HAP-1 (cell line): ENCODE measurements at places on chromosomes 12 and 14.

DNA sequence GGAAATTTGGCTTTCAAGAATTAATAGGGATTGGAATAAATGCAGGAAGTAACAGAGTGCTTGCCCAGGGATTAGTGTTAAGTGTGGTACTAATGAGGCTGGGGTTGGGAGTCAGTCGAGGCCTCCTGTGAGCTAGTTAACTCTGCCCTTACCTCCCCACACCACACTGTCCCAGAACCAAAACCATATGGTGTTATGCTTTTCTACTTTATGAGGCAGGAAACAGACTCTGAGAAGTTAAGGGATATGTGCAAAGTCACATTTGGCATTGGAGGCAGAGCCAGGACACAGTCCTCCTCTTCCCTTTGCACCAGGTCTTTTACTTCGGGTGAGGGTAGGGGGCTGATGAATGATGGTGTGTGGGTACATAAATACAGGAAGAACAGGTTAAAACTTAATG lies 41.9 kb downstream of the PELI2 start:
- no peak for DNase-seq

DNA sequence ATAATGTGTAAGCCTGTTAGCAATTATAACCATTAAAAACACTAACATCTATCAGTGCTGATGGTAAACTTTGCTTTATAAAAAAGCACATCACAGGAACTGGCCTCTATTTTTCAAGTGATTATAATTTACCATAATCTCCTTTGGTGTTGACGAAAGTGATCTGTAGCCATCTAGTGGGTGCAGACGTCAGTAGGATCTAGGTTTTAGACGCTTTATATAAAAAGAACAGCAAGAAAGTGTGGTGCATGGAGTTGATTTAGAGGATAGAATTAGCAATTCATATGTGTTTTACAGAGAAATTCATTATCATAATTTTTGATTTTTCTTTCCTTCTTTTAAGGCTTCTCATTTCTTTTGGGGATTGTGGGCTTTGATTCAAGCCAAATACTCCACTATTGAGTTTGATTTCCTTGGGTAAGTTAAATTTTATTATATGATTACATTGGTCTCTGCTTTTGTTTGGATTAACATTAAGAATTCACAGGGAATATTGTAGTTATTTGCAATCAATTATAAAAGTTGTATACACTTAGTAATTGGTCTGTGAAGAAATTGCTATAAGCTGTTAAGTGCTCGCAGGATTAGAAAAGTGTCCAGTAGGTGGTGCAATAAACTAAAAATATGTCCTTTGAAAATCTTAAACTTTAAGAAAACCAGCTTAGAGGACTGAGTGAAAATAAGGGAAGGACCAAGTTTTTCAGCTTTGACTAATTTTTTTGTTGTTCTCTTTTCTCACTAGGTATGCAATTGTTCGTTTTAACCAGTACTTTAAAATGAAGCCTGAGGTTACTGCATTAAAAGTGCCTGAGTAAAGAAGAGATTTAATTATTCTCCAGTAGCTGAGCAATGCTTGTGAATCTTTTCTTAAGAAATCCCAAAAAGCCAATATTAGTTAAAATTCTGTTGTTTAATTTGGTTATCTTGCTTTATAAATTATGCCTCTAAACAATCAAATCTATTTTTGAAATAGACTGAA lies 59.5 kb downstream of the ETNK1 start:
- no peak for DNase-seq

DNA sequence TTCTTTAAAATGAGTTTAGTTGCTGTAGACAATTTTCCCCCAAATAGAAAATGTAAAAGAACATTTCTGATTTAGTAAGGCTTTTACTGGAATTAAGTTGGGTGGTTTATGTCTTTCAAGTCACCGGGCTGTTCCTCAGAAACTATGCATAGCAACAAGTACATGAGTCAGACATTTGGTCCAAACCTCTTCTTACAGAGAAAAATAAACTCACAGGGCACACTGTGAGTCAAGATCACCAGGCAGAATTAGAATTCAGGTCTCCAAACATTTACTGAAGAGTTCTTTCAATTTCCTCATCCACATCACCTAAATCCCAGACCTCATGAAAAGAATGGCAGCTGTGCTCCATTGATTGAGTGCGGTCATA lies 476.1 kb upstream of the SOX5 start:
- DNase-seq, result no peak

DNA sequence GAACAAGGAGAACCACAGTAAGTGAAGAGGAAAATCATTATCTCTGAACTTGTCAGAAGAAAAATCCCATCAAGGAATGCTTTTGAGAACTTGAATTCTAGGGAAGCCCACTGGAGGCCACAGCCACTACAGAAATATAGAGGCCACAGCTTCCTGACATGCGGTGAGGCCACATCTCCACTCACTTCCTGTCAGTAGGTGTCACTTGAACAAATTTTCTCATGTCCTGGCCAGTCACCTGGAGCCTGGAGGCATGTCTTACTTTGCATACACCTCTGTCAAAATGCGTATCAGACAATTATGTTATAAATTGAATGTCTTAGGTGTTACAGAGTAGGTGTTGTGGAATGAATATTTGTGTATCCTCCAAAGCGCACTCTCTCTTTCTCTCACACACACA lies 370.3 kb downstream of the DAD1 start:
- DNase-seq, result no peak

DNA sequence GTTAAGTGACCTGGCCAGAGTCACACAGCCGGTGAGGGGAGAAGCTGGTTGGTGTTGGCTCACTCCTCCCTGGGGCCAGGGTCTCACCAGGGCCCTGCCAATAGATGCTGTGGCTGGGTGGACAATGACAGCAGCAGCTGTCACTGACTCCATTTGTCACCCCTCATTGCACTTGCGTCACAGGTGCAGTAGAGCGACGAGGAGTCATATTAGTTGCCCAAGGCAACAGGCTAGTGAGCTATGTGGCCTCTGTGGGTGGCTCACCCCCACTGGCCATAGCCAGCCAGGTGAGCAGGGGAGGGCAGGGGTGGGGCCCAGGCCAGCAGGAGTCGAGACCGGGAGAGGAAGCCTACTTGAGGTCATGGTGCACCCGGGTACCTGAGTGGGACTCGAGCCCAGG lies 9.7 kb downstream of the SLC25A47 start:
- DNase-seq, result no peak

DNA sequence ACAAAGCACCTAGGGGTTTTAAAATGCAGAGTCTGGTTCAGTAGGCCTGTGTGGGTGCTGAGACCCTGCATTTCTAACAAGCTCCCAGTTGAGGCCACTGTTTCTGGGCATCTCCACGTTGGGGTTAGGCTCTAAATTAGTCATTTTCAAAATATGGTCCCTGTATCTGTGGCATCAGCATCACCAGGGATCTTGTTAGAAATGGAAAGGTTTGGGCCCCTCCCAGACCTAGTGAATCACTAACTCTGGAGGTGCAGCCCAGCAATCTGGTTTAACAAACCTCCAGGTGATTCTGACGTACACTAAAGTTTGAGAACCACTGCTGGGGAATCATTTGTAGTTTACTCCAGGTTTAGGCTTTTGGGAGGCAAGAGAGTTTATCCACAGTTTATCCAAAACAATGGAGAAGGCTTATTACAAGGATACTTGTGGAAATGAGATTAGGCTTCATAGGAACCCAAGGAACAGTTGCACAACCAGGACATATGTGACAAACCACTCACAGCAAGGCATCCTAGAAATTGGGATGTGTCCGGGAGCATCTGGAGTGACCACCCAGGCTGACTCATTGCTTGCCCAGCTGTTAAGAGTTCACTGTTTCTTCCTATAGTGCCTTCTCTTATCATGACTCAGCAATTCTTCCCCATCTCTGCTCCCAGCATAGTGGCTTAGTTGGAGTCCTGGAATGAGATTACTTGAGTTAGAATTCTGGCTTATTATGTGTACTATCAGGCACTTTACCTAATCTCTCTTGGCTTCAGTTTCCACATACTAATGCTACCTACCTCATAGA lies 71.6 kb upstream of the STXBP6 start:
- DNase-seq, result no peak

- no peak for DNase-seq
Observed at GRCh38 chr14:93862265-93862664, 64.9 kb upstream of the FAM181A start.

DNA sequence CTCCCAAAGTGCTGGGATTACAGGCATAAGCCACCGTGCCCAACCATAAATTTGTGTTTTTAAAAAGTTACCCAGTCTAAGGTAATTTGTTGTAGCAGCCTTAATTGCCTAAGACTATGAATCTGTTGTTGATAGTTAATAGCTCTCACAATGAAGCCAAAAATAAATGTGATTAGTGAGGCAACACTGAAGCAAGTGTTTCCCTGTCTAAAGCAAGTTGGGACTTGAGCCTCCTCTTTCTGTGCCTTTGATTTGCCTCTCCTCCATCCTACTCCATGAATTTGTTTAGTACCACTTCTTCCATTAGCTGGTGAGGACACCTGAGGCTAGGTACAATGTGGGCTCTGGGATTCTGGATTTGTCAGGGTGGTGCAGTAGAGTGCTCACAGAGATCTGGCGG lies 36.8 kb downstream of the DAAM1 start:
- no peak for DNase-seq

DNA sequence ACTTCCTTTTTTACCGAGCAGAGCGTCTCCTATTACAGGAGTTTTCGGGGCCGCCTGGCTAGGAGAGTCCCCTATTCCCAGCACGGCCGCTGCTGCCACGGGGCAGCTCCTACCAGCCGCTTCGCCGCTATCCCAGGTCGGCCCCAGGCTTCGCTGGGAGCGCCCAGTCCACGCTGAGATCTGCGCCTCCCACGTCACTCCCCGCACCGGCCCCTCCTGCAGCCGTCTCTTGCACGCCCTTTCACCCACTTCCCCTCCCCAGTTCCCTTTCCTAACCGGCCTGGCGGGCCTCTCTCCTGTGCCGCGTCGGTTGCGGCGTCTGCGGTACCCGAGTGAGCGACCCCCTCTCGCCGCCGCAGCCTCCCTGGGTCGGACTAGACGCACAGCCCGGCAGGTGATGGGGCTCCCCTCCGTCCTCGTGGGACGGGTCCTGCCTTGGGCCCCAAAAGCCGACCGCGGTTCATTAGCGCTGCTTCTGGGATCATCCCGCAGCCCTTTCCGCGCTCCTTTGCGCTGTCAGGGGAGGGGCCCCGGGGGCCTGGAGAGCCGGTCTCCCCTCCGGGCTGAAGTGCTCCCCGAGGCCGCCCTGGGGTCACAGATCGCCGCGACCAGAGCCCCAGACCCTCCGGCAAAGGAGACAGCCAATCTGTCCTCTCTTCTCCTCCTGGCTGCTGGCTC lies 1318.4 kb downstream of the TMEM121 start:
- peak; percentile 53 for DNase-seq

GRCh38 chr14:92880851-92881250 lies 42.1 kb upstream of the CHGA start:
- no peak for DNase-seq

GRCh38 chr14:71230897-71231296 lies 323.6 kb downstream of the PCNX1 start:
- DNase-seq, result no peak

DNA sequence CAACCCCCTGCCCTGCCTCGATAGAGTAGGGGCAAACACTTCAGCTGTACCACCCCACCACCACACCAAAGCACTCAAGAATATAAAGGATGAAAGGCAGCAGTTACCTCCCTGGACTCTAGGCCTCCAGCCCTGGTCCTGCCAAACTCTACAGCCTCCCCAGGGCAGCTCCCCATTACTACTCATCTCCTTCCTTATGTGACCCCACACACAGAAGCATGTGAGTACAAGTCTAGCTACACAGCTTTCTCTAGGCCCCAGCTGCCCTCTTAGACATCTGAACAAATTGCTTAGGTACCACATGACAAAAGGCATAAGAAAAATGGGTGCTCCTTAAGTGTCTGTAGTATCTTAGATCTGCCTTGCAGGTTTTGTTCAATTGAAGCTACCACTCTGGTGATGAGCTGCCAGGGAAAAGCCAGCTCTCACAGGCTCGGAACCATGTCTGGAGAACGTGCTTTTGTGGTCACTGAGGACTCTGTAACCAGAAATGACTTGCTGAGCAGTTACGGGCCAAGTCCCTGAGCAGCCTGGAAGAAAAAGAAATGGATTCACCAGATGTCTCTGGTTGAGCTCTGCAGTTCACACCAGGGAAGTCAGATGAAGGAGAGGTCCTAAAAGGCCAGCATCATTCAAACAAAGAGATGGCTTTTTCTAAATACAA lies 32.8 kb downstream of the FMNL3 start:
- no peak for DNase-seq

GRCh38 chr12:12624498-12624992 lies 12.9 kb downstream of the CREBL2 start:
- peak; percentile 43 for DNase-seq

- no peak for DNase-seq
Observed at GRCh38 chr12:84131076-84131475, 781.5 kb downstream of the SLC6A15 start.
